ENCODE measurements at places on chromosomes 16 and 17. TPM values are rescaled to one million over a fixed set of nuclear protein-coding genes. Genes with fewer than 3 reads are reported as not detected.

The RCVRN gene
- 0.40 TPM for polyA plus RNA-seq

The MYH11 gene
- 2,765 TPM for polyA plus RNA-seq

The HOXB7 gene
- polyA plus RNA-seq, result 0.48 TPM

The NPIPB8 gene
- not detected for polyA plus RNA-seq

The SLC52A1 gene
- polyA plus RNA-seq, result not detected

The CCL3 gene
- polyA plus RNA-seq, result 5.3 TPM

The FAM20A gene
- 19.7 TPM for polyA plus RNA-seq

The STXBP4 gene
- polyA plus RNA-seq, result 2.4 TPM

The CDH16 gene
- not detected for polyA plus RNA-seq

DNA sequence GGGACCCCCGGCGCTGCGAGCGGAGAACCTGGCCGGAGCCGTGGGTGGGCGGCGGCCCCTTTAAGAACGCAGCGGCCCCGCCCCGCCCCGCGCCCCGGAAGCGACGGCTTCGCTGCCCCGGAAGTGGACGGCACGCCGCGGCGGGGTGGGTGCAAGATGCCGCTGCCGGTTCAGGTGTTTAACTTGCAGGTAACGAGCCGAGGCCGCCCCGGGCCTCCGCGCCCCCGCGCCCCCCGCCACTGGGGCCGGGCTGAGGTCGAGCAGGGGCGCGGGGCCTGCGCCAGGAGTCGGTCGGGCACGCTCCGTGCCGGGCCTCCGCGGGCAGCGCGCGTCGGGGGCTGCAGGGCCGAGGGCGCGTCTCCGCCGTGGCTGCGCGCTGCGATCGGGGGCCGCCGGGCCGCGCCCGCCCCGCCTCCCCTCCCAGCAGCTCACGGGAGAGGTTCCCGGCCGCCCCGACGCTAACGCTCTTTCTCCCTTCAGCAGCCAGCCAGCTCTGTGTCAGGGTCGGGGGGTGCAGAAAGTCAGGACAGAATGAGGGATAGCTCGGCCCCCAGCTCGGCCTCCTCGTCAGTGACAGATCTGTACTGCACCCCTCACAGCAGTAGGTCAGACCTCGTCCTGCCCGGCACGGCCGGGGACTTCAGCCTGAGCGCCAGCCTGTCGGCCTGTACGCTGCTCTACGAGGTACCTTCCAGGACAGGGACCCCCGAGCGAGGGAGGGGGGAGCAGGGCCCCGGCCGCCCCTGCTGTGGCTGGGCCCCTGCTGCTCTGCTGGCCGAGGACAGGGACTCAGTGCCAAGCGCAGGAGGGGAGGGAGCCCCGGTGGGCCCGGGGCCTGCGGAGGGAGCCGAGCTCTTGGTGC is at the start of the genes GPS1 and RFNG:
TSS of gene GPS1 (plus strand) at position 123 of the 862 bp plus-strand sequence. CDS start at position 157, 34 bp downstream.
TSS of gene RFNG (minus strand) at position 36 of the 862 bp plus-strand sequence. CDS start 45 bp downstream, outside the sequence.
- peak within 1 kb of the TSS; percentile 75 for H3K27ac ChIP-seq
- peak; percentile 76 for DNase-seq
- peak within 1 kb of the TSS; percentile 59 for H3K4me3 ChIP-seq
- no peaks in the 10 kb centered on the region for H3K27me3 ChIP-seq
- H3K4me1 ChIP-seq, result peaks cover 9% of the 10 kb centered on the region

DNA sequence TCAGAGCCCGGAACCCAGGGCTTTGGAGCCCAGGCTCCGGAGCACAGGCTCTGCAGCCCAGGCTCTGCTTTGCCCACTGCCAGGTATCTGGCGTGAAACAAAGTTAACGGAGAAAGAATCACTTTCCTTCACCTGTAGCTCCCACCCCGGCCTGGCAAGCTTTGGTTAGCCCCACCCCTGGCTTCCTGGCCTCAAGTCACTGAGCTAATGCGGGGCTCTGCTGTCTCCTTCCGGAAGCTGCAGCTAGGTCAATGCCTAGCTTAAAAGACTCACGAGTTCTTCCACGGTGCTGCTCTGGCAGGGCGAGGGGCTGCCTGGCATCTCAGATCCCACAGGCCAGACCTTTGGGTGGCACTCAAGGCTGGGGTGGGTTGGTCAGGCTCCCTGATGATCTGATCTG is 21.1 kb upstream of the SPPL2C start:
- H3K27ac ChIP-seq, result no peak overlapping the region
- H3K4me1 ChIP-seq, result no peaks in the 10 kb centered on the region
- no peaks in the 10 kb centered on the region for H3K27me3 ChIP-seq
- H3K36me3 ChIP-seq, result no peaks in the 10 kb centered on the region
- no peak overlapping the region for H3K4me3 ChIP-seq

- no peak for DNase-seq
- no peaks in the 10 kb centered on the region for H3K36me3 ChIP-seq
- peaks cover 13% of the 10 kb centered on the region for H3K4me1 ChIP-seq
- no peaks in the 10 kb centered on the region for H3K27me3 ChIP-seq
- H3K4me3 ChIP-seq, result no peak overlapping the region
Measured at GRCh38 chr17:59827721-59828477, 64.8 kb downstream of the TUBD1 start.

- H3K27ac ChIP-seq, result no peak overlapping the region
- H3K4me1 ChIP-seq, result no peaks in the 10 kb centered on the region
- no peak overlapping the region for H3K4me3 ChIP-seq
- DNase-seq, result no peak
- no peaks in the 10 kb centered on the region for H3K27me3 ChIP-seq
Measured at GRCh38 chr16:17780181-17780580, 309.4 kb upstream of the XYLT1 start.

DNA sequence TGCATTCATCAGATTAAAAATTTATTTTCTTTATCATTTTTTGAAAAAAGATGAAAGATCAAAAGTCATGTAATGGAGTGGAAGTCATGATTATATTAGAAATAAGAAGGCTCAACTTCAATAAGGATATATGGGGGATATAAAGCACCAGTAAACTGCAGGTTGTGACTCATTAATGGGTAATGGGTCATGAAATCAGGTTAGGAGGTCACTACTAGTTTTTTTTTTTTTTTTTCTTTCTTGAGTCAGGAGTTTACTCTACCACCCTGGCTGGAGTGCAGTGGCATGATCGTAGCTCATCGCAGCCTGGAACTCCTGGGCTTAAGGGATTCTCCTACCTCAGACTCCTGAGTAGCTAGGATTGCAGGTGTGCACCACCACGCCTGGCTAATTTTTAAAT is 14.3 kb downstream of the EFCAB13 start:
- H3K27me3 ChIP-seq, result no peaks in the 10 kb centered on the region
- no peaks in the 10 kb centered on the region for H3K4me1 ChIP-seq
- DNase-seq, result no peak
- H3K27ac ChIP-seq, result no peak overlapping the region
- no peak overlapping the region for H3K4me3 ChIP-seq
